ENCODE measurements at places on chromosomes 1 and 21.

- DNase-seq: no peak
Measured at GRCh38 chr1:78035121-78035520, 10.6 kb upstream of the GIPC2 start.

- DNase-seq: no peak
Measured at GRCh38 chr1:25030012-25030411, 99.9 kb upstream of the RUNX3 start.

DNA sequence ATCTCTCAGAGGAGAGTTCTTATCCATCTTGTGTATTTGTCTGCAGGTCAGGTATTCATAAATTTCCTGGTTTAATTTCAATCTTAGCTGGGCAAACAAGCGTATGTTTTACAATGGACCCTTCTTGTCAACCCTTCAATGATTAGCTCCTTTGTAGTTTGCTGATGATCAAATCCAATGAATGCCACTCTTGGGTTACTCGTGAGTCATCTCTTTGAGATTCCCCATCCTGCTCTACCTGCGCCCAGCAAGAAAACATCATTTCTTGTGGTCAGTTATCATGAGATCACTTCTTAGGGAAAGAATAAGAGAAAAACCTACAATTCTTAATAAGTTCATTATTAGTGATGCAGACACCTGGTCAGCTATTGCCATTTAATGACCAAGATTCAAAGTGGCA, 572.3 kb upstream of the PKN2 start:
- DNase-seq: no peak

GRCh38 chr1:247335882-247336281, 4.2 kb upstream of the ZNF496 start:
- DNase-seq: no peak

GRCh38 chr1:12422488-12422887, 192.7 kb downstream of the VPS13D start:
- no peak for DNase-seq

GRCh38 chr1:153141377-153141776, 9.3 kb downstream of the SPRR2G start:
- no peak for DNase-seq

Data from femur (tissue), 1 donor.